ENCODE measurements at places on chromosomes 3 and 15.

DNA sequence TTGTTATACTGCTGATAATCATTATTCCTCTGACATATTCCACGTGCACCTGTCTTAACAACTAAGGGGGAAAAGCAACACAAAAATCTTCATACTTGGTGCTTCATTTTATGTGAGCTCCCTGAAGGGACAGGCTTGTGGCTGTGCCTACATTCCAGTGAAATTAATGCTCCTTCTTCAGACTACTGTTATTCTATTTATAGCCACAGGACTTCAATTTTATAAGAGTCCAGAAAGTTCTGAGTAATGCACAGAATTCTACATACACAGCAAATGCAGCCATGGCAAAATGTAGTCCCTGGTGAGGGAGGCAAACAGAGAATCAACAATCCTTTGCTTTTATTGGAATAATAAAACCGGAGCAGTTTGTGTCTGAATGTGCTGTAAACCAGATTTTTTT, 417.1 kb downstream of the RBMS3 start:
- DNase-seq = no peak

- no peak for DNase-seq
Measured at GRCh38 chr15:50009634-50010033, 109.4 kb downstream of the ATP8B4 start.

GRCh38 chr3:194137506-194138474, 1.8 kb downstream of the HES1 start:
- DNase-seq = no peak

DNA sequence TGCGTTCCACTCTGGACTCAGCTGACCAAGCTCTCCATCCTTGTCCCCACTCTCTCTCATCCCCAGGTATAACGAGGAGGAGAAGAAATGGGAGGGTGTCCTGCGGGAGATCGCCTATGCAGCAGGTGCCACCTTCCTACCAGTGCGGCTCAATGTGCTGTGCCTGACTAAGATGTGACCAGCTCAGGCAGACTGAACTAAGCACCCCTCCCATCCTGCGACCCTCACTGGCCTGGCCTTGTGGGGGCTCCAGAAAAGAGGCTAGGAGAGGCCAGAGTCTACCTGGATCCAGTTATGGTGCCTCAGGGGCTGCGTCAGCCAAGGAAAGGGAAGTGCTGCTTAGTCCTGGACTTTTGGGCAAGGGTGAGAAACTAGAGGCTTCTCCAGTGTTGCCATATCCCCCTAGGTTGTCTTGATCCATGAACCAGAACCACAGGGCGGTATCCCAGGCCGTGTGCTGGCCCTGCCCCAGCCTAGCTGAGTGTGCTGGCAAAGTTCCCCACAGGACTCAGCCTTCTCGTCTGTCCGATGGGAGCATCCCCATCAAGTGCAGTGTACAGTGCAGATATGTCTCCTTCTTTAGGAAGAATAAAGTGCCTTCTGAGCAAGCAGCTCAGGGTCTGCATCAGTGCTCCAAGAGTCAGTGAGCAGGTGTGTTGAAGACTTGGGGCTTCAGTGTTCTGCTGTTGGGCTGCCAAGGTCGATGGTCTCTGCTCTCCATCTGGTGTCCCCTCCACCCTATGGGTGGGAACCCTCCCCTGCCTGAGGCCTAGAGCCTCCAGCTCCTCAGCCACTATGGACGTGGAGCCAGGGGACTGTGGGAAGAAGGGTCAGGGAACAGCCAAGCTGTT, 6.7 kb downstream of the KLHL40 start:
- DNase-seq = no peak

DNA sequence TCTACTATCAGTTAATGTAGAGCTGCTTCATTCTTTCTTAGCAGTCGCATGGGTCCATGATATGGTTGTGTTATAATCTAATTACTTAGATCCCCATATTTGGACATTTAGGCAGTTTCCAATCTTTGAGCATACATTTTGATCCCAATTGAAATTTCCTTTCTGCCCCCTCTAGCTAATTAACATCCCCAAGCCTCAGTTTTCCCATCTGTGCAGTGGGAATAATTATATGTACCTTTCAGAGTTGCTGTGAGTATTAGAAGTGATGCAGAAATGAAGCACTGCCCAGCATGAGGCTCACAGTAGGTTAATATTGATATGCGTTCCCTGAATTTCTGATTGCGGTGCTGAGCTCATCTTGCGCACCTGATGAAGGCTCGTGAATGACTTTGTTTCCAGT, 21.8 kb downstream of the SPSB4 start:
- DNase-seq = no peak

- no peak for DNase-seq
Measured at GRCh38 chr15:97009031-97009431, 678.5 kb downstream of the NR2F2 start.

DNA sequence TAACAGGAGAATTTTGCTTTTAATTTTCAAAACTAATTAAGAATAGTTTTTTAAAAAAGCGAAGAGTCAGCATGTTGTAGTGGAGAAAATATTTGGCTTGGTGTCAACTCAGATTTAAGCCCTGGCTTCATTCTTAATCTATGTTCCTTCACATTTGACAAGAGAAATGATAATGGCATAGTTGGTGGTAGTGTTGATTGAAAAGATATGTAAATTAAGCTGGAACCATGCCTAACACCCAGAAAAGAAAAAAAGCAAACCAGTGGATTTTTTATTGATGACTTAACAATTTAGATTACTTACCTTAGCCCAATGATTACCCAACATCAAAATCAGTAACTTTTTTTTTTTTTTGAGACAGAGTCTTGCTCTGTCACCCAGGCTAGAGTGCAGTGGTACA, 27.4 kb downstream of the TCAIM start:
- no peak for DNase-seq

DNA sequence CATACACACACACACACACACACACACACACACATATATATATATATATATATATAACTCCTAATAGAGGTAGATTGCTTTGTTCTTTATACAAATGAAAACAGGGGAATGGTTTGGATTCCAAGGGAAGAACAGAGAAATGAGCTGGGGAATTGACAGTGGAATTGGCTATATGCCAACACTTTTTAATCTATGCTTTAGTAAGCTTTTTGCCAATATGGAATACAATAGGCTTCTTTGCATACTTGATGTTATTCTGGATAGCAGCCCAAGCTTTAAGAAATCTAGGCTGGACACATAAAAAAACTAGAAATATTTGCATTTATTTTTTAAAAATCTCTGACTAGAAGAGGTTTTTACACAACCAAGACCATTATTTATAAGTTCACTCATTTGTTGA, 334.2 kb upstream of the MDFIC2 start:
- DNase-seq = no peak

DNA sequence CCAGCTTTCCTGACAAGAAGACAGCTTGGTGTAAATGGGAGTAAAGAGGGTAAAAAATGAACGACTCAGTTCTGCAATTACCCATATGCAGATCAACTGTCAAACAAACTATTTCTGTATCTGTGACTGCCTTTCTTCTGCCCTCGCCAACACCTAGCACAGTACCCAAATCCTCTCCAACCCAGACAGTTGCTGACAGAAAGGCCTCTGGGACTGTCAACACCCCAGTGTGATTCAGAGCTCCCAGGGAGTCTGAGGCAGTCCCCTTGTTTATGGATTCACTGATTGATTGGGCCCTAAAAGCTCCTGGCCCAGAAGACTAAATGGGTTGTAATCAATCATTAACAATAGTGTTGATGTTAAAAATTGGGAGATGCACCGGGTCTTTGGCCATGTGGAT, 20.2 kb downstream of the IL17RD start:
- DNase-seq = no peak

GRCh38 chr3:66747261-66747660, 246.4 kb upstream of the LRIG1 start:
- DNase-seq = no peak

GRCh38 chr15:99053380-99054024, 45.9 kb upstream of the PGPEP1L start:
- no peak for DNase-seq

DNA sequence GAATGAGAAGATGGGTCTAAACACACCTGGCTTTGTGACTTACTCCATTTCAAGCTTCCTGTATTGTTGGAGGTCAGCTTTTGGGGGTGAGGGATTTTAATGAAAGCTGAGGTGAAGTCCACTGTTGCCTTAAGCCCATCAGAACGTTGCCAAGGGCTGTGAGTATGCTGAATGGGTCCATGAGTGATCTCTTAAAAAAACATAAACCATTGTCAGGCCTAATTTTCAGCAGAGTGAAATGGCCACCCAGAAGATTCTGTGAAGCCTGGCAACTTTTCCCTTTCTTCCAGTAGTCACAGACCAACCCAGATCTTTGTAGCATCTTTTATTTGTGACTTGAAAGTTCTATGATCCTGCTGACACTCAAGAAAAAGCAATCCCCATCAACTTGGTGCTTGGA, 87.0 kb downstream of the SMAD3 start:
- no peak for DNase-seq

- DNase-seq = no peak
Measured at GRCh38 chr3:145801696-145802095, 359.3 kb downstream of the PLOD2 start.

DNA sequence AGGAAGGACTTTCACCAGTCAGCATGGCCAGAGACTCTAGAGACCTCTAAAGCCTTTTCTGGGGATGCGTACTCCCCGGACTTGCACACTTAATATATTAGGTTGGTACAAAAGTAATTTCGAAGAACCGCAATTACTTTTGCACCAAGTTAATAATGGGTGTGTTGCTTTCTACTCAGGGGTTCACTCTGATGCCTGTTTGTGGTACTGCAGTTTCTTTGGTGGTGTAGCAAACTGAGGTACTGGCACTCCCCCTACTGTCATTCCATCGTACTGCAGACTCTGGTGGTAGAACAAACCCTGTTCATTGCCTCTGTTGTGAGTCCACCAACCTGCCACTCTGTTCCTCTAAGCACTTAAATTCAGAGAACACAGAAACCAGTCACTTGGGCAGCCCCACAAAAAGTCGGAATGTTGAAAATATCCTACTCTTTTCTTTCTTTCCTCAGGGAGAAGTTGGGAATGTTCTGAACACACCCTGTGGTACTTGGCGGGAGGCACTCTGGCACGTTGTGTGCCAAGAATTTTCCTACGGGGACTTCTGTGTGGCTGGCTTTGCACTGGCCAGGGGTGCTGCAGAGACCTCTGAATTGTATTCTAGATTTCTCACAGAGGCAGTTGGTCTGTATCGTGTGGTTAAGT, 46.3 kb downstream of the GABRG3 start:
- peak; percentile 7 for DNase-seq

DNA sequence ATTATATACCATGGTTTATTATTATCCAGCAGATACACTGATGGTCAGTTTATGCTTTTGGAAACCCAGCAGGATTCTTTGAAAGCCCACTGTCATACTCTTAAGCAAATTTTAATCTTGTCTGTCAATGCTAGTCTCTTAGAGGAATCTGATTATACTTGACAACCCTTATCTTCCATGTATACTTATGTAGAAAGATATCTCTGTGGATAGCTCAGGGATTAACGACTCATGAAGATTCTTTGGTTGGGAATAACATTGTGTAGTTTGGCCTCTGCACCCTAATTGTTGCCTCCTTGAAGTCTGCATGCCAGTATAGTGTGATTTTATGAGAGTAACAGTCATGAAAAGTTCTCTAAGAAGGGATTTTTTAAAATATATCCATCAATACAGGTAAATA, 33.0 kb downstream of the FILIP1L start:
- DNase-seq = no peak

DNA sequence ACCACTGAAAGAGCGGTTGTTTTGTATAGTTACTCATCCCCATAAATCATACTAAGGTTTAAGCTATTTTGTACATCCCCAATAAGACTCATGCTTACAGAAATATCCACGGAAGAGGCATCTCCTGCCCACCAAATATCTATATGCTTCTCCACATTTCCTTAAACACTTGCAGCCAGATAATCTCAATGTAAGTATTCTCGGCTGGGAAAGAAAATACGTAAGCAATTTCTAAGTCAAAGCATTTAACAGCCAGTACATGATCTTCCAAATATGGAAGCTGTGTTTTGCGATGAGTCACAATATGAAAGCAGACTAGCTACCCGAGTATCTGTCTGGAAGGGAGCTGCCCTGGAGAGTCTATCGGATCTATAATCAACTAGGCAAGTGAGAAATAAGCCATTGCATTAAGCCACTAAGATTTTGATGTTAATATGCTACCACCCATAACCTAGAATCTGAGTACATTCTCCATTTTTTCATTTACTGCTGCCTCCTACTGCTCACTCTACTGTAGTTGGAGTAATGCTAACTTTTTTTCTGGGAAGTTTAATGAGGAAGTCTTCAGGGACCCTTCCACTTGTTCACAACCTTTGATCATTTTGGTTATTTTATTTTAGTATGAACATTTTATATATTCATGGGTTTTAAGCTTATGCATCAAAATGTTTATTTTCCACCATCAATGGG, 26.9 kb upstream of the ZMAT3 start:
- no peak for DNase-seq
